H9 (cell line): ENCODE measurements at places on chromosomes 13 and 19.

DNA sequence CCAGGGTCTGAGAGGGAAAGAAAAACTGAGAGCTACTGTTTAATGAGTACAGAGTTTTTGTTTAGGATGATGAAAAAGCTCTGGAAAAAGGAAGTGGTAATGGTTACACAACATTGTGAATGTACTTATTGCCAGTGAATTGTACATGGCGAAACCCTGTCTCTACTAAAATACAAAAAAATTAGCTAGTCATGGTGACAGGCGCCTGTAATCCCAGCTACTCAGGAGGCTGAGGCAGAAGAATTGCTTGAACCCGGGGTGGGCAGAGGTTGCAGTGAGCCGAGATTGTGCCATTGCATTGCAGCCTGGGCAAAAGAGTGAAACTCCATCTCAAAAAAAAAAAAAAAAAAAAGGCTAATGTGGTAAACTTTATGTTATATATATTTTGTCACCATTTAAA is 96.3 kb downstream of the VWA8 start:
- DNase-seq = no peak

GRCh38 chr13:29859971-29860370 is 9.6 kb upstream of the UBL3 start:
- no peak for DNase-seq

DNA sequence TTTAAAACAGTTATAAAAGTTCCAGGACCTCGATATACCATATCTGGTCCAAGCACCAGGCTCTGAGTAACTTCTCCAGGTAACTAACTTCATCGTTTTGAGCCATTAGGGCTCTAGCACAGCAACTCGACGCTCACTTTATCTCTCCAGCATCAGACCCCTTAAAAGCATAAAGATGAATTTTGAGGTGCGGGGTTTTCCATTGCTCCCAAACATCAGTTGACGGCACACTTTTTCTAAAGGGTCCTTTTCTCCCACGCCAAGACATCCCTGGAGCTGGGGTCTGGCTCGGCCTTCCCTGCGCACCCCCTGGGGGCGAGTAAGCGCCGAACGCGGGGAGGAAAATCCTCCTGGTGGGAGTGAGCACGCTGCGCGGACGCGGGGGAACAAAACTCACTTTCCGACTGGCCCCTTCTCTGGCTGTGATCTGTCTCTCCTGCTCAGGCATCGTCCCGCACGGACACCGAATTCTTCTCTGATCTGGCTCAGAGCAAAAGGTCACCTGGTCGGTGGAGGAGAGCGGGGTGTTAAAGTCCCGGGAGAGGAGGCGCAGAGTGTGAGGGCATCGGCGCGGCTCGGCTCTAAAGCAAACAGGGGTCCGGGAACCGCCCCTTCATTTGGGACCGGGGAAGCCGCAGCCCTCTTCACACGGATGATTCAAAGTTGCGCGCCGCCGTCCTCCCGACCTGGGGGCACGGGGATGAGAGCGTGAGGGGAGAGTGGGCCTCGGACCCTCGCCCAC is at the start of gene ATP7B:
Gene ATP7B, minus strand, starts transcription at position 561 of the 742 bp plus-strand sequence. Its CDS starts 113 bp downstream, at position 448.
- peak; percentile 62 for DNase-seq

- DNase-seq = no peak
Measured at GRCh38 chr13:51663973-51664957, 80.0 kb downstream of the WDFY2 start.

- DNase-seq = no peak
Measured at GRCh38 chr13:33466262-33466661, 180.7 kb upstream of the STARD13 start.

DNA sequence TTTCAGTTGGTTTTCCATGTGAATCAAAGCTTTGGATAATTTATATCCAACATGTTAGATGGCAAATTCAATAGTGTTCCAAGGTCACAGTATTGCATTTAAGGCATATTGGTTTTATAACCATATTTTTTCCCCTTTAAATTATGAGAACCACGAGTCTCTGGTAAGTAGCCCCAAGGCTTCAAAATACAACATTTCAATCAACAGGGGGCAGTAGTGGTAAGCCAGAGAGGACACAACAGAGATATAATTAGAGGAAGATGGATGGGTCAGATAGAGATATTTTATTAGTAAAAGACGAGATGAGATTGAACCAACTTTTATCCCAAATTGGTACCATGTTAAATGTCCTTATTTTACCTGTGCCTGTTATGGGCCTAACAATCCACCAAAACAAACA is 53.1 kb downstream of the KL start:
- DNase-seq = no peak

- no peak for DNase-seq
Measured at GRCh38 chr19:31119951-31120690, 229.1 kb downstream of the TSHZ3 start.

- peak; percentile 48 for DNase-seq
Measured at GRCh38 chr13:42970824-42971690, 21.0 kb downstream of the EPSTI1 start.

DNA sequence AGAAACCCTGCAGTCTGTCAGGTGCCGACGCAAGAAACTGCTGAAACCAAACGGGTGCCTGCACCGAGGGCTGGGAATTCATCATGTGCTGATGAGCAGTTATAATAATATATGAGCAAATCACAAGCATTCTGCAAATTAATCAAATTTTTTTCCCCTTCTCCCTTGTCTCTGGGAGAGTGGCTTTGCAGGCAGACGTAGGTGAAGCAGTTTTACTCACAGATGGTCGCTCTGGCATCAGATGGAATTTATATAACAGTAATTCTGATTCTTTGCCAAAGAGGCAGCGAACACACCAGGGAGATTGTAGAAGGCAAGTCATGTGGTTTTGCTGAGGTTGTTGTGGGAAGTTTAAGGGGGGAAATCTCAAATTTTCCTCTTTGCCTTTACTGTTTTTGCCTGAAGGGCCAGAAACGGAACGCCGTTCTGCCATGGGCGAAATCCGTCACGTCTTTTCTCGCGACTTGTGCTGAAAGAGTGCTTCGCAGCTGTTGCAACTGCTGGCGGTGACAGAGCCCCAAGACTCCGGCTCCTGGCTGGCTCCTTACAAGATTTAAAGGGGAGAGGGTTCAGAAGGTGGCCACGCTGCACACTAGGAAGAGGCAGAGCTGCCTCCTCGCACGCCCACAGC is 320.1 kb downstream of the ZNF536 start:
- DNase-seq = no peak
